Sigmoid colon (tissue), 7 donors: ENCODE measurements at places on chromosomes 16 and 17. TPM values are rescaled to one million over a fixed set of nuclear protein-coding genes. Genes with fewer than 3 reads are reported as not detected.

DNA sequence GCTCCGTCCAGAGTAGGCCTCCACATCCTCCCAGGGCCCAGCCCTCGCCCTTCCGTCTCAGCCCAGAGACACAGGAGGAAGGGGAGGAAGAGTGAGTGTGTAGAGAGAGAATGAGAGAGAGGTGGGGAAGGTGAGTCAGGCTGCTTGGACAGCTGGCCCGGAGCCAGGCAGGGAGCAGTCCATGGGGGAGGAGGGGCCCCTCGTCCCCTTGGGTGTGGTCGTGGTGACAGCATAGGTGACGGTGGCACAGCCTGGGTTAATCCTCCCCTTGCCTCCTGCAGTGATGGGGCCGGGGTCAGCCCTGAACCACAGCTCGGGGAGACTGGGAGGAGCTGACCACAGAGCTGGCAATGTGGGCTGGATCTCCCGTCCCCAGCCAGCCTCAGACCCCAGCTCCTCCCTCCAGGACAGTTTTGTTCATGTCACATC lies 36.5 kb downstream of the FA2H start:
- no peak for DNase-seq
- no peaks in the 10 kb centered on the region for H3K36me3 ChIP-seq
- no peaks in the 10 kb centered on the region for H3K27me3 ChIP-seq
- H3K27ac ChIP-seq = no peak overlapping the region
- H3K4me1 ChIP-seq = peaks cover 18% of the 10 kb centered on the region

DNA sequence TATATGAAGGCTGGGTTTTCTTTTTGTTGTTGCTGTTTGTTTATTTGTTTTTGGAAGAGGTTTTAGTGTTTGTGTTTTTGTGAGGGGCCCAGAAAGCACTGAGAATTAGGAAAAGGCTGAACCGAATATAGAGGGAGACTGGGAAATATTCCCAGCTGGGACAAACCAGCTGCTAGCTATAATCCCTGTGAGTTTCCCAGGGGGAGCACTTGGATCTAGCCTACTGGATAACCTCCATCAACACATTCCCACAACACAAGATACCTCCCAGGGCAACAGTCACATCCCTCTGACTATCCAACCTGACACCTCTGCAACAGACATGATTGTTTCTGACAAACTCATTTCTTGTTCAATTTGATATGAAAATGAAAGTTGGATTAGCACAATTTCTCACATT lies 16.7 kb downstream of the CDH11 start:
- H3K27ac ChIP-seq = no peak overlapping the region
- no peak for DNase-seq
- H3K4me3 ChIP-seq = no peak overlapping the region

GRCh38 chr17:12431188-12431587 lies 234.5 kb upstream of the MYOCD start:
- no peak for DNase-seq
- peaks cover 15% of the 10 kb centered on the region for H3K4me1 ChIP-seq
- H3K27ac ChIP-seq = no peak overlapping the region
- H3K27me3 ChIP-seq = no peaks in the 10 kb centered on the region
- H3K36me3 ChIP-seq = no peaks in the 10 kb centered on the region

DNA sequence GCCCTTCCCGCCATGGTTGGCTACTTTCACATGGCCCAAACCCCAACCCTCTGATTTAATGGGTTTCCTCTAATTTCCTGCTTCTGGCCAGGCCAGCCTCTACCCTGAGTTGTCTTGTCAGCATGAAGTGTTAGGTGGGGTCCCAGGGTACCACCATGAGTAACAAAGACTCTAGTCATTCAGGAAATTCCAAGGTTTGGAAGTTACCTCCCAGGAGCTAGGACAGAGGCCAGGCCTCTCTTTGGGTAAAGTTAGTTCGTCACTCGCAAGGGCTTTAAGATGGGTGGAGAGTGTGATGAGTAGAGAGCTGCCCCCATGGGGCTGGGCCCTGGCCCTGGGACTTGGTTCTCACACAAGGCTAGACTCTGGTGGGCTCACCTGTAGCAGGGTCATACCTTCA lies 54.6 kb downstream of the PLD6 start:
- no peak overlapping the region for H3K4me3 ChIP-seq
- no peak for DNase-seq
- no peaks in the 10 kb centered on the region for H3K27me3 ChIP-seq
- peak overlapping the region; percentile 73 for H3K27ac ChIP-seq
- peaks cover 80% of the 10 kb centered on the region for H3K36me3 ChIP-seq

RUNDC1 gene
- 13.7 TPM for total RNA-seq

GRCh38 chr17:36977066-36977465 lies 28.3 kb downstream of the AATF start:
- H3K36me3 ChIP-seq = no peaks in the 10 kb centered on the region
- H3K4me3 ChIP-seq = no peak overlapping the region
- no peak overlapping the region for H3K27ac ChIP-seq
- no peak for DNase-seq

ANKRD40 gene
- 64.9 TPM for total RNA-seq

- no peaks in the 10 kb centered on the region for H3K27me3 ChIP-seq
- H3K4me3 ChIP-seq = no peak overlapping the region
- H3K36me3 ChIP-seq = no peaks in the 10 kb centered on the region
- H3K4me1 ChIP-seq = no peaks in the 10 kb centered on the region
- no peak overlapping the region for H3K27ac ChIP-seq
Observed at GRCh38 chr16:75854152-75854551, 127.9 kb upstream of the CPHXL start.

DNA sequence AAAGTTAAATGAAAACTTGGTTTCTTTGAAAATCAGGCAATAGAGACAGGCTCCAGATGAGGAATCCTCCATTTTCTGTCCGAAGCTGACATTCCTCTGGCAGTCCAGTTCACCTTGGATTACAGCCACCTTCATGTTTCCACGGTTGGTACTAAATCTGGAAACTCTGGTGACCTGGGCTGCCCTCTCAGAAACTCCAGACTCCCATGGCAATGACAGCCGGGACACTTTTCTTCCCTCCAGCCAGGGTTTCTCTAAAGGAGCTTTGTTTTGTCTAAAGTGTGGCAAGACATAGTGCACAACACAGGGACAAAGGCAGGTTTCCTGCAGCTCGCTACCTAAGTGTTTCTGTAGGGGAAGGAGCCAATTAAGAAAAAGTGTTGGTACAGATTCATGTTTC lies 36.0 kb downstream of the CLUAP1 start:
- no peak overlapping the region for H3K27ac ChIP-seq
- H3K27me3 ChIP-seq = no peaks in the 10 kb centered on the region
- H3K36me3 ChIP-seq = peaks cover 17% of the 10 kb centered on the region
- no peaks in the 10 kb centered on the region for H3K4me1 ChIP-seq

CCL7 gene
- total RNA-seq = not detected

DNA sequence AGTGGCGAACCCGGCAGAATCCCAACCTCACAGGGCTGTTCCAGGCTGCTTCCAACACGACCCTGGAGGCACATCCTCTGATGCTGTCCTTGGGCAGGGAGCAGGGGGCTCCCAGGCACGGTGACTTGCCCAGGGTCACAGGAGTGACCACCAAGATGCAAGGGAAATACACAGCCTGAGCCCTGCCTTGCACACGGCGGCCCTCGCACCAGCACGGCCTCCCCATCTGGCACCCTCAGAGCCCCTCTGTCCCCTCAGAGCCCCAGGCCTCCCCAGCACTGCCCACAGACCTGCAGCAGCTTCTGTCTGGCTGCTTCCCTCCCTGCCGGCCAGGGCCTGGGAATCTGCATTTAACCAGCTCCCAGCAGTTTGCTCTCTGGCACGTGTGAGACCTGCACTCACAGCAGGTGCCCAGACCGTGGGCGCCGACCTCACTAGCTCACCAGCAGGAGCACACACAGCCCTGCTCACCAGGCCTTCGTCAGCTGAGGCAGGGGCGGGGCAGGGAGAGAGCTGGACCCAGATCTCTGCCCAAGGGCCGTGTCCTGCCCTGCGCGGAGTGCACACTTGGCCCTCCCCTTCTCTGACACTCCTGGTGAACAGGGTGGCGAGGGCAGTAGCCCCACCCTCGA lies 29.7 kb upstream of the ZC3H18 start:
- peaks cover 37% of the 10 kb centered on the region for H3K27me3 ChIP-seq
- H3K36me3 ChIP-seq = no peaks in the 10 kb centered on the region
- H3K4me1 ChIP-seq = peaks cover 3% of the 10 kb centered on the region
- DNase-seq = no peak

DNA sequence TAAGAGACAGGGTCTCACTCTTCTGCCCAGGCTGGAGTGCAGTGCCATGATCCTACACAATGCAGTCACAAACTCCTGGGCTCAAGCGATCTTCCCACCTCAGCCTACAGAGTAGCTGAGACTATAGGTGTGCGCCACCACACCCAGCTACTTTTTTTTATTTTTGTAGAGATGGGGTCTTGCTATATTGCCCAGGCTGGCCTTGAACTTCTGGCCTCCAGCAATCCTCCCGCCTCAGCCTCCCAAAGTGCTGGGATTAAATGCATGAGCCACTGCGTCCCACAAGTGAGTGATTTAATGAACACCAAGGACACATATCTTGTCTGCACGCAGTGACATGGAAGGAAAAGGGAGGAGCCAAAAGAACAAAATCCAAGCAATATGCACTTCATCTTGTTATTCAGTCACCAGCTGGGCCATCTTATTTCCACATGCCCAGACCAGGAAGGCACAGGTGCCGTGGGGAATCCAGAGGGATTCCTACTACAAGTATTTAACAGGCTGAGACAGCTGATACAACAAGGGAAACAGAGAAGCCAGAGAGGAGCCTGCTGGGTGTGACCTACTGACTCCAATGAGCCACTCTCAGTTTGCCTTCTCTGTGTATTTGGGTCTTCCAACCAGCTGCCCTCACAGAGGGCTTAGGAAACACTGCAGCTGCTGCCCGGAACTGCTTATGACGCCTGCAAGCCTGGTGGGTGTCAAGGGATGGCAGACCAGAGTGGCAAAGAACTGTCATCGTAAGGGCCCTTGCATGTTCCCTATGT lies 17.0 kb downstream of the LSM12 start:
- no peak for DNase-seq
- H3K4me3 ChIP-seq = no peak overlapping the region
- H3K36me3 ChIP-seq = peaks cover 45% of the 10 kb centered on the region
- no peak overlapping the region for H3K27ac ChIP-seq

GRCh38 chr17:50719924-50720794 lies 756 bp downstream of the LUC7L3 start:
- no peaks in the 10 kb centered on the region for H3K36me3 ChIP-seq
- H3K27me3 ChIP-seq = no peaks in the 10 kb centered on the region
- peak overlapping the region; percentile 98 for H3K4me3 ChIP-seq

CDC6 gene
- total RNA-seq = 0.33 TPM

EPN2 gene
- total RNA-seq = 40.6 TPM

GRCh38 chr17:64254755-64255154 lies 8.3 kb downstream of the TEX2 start:
- H3K27me3 ChIP-seq = no peaks in the 10 kb centered on the region
- no peaks in the 10 kb centered on the region for H3K36me3 ChIP-seq
- H3K27ac ChIP-seq = no peak overlapping the region
- peaks cover 3% of the 10 kb centered on the region for H3K4me1 ChIP-seq

- no peaks in the 10 kb centered on the region for H3K4me1 ChIP-seq
- no peak for DNase-seq
- H3K36me3 ChIP-seq = no peaks in the 10 kb centered on the region
- no peak overlapping the region for H3K4me3 ChIP-seq
- H3K27ac ChIP-seq = no peak overlapping the region
- H3K27me3 ChIP-seq = peaks cover 20% of the 10 kb centered on the region
Observed at GRCh38 chr16:89600956-89601355, 12.5 kb upstream of the DPEP1 start.

- H3K27ac ChIP-seq = no peak overlapping the region
- H3K4me1 ChIP-seq = no peaks in the 10 kb centered on the region
- H3K27me3 ChIP-seq = no peaks in the 10 kb centered on the region
- no peaks in the 10 kb centered on the region for H3K36me3 ChIP-seq
- DNase-seq = no peak
Observed at GRCh38 chr17:34699181-34699580, 119.8 kb downstream of the TMEM132E start.

- peaks cover 84% of the 10 kb centered on the region for H3K27me3 ChIP-seq
- peak overlapping the region; percentile 71 for H3K27ac ChIP-seq
- H3K4me3 ChIP-seq = peak overlapping the region; percentile 37
- no peak for DNase-seq
- no peaks in the 10 kb centered on the region for H3K36me3 ChIP-seq
- H3K4me1 ChIP-seq = peaks cover 20% of the 10 kb centered on the region
Observed at GRCh38 chr17:13599864-13600263, 1.9 kb downstream of the HS3ST3A1 start.

ESRP2 gene
- total RNA-seq = 0.14 TPM

MT1H gene
- not detected for total RNA-seq

TEKT5 gene
- total RNA-seq = 2.1 TPM

MFSD6L gene
- not detected for total RNA-seq

DNA sequence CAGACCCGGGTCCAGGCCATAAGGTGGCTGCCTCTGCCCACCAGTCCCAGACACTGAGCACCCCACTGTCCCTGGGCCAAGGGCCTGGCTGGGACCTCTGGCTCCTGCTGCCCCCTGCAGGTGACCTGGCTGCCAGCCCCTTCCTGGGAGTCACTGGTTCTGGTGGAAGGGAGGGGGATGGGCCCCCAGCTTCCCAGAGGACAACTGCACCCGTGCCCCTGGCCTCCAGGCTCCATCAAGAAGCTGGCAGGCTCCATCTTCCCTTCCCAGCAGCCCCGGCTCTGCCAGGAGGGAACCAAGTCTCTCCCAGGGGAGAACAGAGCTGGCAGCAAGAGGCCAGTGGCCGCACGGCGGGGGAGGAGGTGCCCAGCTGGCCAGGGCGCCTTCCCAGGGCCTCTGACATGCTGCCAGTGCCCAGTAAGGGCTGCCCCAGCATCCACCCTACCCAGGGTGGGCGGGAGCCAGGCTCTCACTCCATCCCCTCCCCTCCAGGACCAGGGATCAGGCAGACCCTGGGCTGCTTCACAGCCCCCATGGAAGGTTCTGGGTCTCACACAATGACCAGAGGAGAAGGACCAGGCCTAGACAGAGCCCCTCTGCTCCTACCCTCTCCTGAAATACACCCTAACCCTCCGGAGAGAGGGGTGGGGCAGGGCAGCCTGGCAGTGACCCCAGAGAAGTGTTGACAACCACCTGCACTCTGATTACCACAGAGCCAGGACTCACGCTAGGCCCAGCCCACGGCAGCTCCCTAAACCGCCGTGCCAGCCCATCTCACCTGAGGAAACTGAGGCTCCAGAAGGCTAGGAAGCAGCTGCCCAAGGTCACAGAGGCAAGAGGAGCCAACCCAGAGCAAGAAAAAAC lies 3.6 kb downstream of the CLUH start:
- H3K4me3 ChIP-seq = no peak overlapping the region
- peaks cover 14% of the 10 kb centered on the region for H3K36me3 ChIP-seq
- peaks cover 62% of the 10 kb centered on the region for H3K4me1 ChIP-seq
- no peaks in the 10 kb centered on the region for H3K27me3 ChIP-seq

DNA sequence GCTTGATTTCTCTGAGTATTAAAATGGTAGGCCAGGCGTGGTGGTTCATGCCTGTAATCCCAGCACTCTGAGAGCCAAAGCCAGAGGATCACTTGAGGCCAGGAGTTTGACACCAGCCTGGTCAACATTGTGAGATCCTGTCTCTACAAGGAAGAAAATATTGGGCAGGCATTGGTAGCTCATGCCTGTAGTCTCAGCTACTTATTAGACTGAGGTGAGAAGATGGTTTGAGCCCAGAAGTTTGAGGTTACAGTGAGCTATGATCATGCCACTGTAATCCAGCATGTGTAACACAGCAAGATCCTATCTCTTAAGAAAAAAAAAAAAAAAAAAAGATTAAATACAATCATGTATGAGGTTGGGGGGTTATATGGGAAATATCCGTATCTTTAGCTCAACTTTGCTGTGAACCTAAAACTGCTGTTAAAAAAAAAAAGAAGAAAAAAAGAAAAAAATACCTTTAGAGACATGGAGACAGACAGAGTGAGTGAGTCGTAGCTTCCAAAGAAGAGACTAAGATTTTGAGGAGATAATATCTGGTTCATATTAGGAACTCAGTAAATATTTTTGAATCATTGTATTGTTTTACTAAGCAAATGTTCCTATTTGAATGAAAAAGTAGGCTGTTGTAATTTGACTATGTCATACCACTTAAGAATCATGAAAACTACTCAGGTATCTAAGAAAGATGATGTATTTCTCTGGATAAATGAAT lies 325.7 kb upstream of the TBX2 start:
- H3K36me3 ChIP-seq = no peaks in the 10 kb centered on the region
- no peaks in the 10 kb centered on the region for H3K27me3 ChIP-seq
- H3K4me1 ChIP-seq = no peaks in the 10 kb centered on the region
- no peak for DNase-seq
- no peak overlapping the region for H3K4me3 ChIP-seq
